ENCODE measurements at places on chromosomes 16 and 17. TPM values are rescaled to one million over a fixed set of nuclear protein-coding genes. Genes with fewer than 3 reads are reported as not detected.

Gene SLC25A10
- total RNA-seq, result 17.5 TPM

Gene ABCA6
- total RNA-seq, result 44.8 TPM

Gene TSC2
- total RNA-seq, result 36.2 TPM

Gene COX11
- 54.6 TPM for total RNA-seq

Gene CRHR1
- not detected for total RNA-seq

Gene KRT222
- total RNA-seq, result not detected

Gene INCA1
- not detected for total RNA-seq

Gene DNAAF1
- not detected for total RNA-seq

Gene SLC4A1
- total RNA-seq, result not detected

Gene GNGT2
- total RNA-seq, result not detected

Gene BAIAP3
- 0.32 TPM for total RNA-seq

Gene TMC7
- total RNA-seq, result 2.6 TPM

Gene CLEC19A
- not detected for total RNA-seq

Gene SYT17
- 0.91 TPM for total RNA-seq

Gene MCRIP1
- 148 TPM for total RNA-seq

Gene LGALS9
- total RNA-seq, result 62.2 TPM

Gene TMIGD1
- total RNA-seq, result not detected

Gene SLFN14
- not detected for total RNA-seq

Gene TSPAN10
- total RNA-seq, result 0.46 TPM

Gene ZC3H18
- 12.5 TPM for total RNA-seq

Gene UBB
- 2,000 TPM for total RNA-seq

Gene UBALD1
- 9.4 TPM for total RNA-seq

Gene APOBR
- not detected for total RNA-seq

Gene MYOCD
- not detected for total RNA-seq

Gene CTF1
- total RNA-seq, result under 0.01 TPM

Gene PPY
- not detected for total RNA-seq

Gene CX3CL1
- 2.3 TPM for total RNA-seq

Gene SLC52A1
- total RNA-seq, result under 0.01 TPM

Gene MT1M
- total RNA-seq, result not detected

Gene ROGDI
- 10.0 TPM for total RNA-seq

Gene KRT24
- total RNA-seq, result not detected

Gene TGFB1I1
- total RNA-seq, result 24.8 TPM

Gene PDILT
- not detected for total RNA-seq

Gene CYGB
- 0.46 TPM for total RNA-seq

Gene RHBDL3
- not detected for total RNA-seq

Gene SPNS2
- total RNA-seq, result 17.3 TPM

Gene KRT39
- not detected for total RNA-seq

Gene TCAP
- total RNA-seq, result 0.15 TPM

Gene GIT1
- 33.1 TPM for total RNA-seq

Measured in epithelial cell of umbilical artery (primary cell).